SK-N-DZ (cell line): ENCODE measurements at places on chromosomes 1 and 21.

- no peak for DNase-seq
Measured at GRCh38 chr1:102967786-102968185, 140.5 kb downstream of the COL11A1 start.

DNA sequence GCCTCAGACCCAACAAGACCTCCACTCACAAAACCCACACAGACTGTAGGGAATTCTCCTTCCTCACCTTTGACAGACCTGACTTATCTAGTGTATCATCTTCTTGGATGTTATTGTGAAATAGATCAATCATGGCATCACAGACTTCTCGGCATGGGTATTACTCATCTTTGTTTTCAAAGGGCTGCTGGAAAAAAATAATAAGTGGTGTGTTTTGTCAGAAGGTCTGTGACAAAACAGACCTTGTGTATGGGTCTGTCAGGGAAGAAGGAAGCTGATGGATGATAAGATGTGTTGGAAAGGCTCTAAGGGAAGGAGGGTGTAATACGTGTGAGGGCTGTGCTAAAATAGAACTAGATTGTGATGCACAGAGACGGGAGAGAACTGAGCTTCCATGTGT is 13.9 kb upstream of the S100A7 start:
- DNase-seq: no peak

DNA sequence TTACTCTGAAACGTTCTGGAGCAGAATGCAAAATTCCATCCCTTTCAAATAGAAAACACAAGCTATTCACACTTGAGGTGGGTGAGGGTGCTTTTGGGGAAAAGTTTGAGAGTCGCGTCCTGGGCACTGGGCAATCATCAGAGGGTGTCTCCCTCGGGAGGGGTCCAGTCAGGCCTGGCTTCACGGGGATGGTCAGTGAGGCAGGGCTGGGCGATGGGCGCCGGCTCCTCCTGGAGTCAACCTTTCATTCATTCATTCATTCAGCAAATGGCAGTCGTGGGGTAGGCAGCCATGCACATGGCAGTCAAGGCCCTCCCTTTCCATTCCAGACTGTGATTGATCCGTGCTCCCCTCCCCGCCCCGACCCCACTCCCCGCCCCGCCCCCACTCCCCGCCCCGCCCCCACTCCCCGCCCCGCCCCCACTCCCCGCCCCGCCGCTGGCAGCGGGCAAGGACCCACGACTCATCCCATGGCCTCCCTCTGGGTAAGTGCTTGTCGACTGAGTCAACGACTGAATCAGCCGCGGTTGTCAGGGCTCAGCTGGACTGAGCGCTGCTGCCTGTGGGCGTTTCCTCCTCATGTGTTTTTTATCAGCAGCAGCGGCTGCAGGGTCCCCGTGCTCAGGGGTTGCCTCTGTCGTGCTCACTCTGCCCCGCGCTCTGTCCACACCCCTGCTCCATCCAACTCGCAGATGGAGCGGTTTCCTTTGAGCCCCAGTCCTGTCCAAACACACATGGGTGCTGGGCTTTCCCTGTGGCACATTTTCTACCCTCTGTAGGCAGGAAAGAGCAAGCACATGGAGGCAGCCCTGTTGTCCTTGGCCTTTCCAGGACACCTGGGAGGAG is 12.5 kb upstream of the SPSB1 start:
- DNase-seq: no peak

GRCh38 chr1:84847253-84848250 is 45.5 kb downstream of the LPAR3 start:
- DNase-seq: peak; percentile 8

GRCh38 chr1:99731384-99731783 is 35.1 kb downstream of the FRRS1 start:
- no peak for DNase-seq

- DNase-seq: no peak
Measured at GRCh38 chr1:157652859-157653493, 47.6 kb downstream of the FCRL3 start.

DNA sequence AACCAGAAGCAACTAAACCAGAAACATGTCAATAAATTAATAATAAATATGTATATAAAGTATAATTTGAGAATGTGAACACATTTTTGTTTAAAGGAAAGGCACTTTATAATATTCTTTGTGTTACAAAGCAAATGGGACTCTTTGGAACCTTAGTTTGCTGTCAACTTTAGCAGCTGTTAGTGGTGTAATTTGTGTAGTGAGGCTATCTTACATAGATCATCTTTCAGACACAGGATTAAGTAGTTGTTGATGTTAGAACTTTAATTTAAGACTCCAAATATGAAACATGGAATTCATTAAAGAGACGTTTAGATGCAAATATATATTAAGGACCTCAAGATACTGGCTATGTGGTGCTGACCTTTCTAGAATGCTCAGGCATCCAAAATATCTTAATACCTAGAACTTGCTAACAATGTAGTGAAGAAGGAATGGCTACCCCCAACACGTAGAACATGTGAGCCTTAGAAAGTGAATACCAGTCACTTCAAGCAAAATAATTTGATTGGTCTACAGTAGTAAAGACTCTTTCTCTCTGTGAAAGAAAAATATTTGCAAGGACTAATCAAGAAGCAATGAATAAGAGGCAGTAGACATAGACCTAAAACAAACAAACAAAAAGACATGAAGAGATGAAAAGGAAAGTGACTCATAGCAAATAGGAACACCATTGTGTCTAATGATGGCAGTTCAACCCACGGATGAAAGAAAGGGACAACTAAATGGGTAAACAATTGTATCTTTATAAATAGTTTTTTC is 811.4 kb downstream of the USP25 start:
- no peak for DNase-seq

DNA sequence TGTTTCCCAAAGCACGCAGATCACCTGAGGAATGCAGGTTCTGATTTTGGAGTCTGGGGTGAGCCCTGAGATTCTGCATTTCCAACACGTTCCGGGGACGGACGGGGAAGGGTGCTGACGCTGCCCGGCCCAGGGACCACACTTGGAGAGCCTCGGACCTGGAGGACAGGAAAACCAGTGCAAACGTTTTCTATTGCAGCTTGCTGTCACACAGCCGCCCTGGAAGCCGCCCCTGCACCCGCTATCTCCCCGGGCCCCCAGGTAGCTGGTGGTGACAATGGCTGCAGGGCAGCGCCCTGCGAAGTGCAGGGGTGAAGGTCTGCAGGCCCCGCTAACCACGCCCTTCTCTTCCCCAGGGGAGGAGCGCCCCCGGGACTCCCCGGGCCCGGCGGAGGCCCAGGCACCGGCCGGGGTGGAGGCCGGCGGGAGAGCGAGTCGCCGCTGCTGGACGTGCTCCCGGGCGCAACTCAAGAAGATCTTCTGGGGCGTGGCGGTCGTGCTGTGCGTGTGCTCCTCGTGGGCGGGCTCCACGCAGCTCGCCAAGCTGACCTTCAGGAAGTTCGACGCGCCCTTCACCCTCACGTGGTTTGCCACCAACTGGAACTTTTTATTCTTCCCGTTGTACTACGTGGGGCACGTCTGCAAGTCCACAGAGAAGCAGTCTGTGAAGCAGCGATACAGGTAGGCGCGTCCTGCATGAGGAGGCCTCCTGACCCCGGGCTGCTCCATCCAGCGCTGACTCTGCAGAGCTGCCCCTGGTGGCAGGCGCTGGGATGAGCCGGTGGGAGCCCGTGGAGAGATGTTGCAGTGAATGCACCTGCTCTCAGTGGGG is 142.0 kb upstream of the COA6 start:
- peak; percentile 18 for DNase-seq

- DNase-seq: no peak
Measured at GRCh38 chr1:45429561-45430159, 61.3 kb downstream of the TESK2 start.

DNA sequence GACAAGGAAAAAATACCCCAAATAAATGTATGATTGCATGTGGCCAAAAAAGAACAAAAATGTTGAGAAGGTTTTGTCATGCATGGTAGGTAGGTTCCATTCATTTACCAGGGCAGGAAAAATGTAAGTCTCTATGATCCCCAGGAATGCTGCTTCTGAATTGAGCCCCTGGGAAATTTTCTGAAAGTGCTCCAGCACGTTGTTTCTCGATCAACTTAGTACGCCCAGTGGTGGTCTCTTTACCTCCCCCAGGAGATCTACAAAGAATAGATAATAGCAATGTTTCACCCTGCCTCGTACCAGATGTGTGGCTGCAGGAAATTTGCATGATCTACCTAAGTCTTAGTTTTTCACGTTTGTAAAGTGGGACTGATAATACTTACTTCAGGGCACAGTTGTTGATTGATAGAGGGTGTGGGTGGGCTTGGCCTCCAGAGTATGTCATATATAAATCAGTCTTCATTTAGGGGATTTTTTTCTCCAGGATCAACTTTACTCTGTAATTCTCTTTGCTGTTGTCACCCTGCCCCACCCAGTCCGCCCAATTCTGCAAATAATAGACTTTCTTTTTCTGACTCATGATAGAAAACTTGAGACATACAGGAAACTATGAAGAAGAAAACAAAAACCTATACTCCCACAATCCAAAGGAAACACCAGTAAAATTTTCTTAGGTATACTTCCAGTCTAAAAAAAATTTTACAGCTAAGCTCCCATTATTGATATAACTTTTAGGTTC is 462.0 kb upstream of the RUNX1 start:
- no peak for DNase-seq

DNA sequence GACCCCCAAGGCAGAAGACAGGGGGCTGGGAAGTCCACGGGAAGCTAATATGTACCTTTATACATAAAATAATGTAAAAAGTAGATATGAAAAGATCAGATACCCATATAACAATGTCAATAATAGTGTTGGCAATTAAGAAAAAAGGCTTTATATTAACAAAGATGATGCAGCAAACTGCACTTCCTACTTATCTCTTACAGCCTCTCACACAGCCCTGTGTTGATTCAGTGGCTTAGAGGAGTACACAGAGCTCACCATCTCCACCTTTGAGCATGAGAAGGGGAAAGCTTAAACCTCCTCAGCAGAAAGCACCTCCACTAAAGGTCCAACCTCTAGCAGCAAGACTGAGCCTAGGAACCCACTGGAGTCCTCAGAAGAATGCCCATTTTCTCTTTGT is 7.2 kb upstream of the VSIG8 start:
- DNase-seq: no peak

- DNase-seq: peak; percentile 10
Measured at GRCh38 chr1:67052741-67053534, 1.0 kb downstream of the SLC35D1 start.

DNA sequence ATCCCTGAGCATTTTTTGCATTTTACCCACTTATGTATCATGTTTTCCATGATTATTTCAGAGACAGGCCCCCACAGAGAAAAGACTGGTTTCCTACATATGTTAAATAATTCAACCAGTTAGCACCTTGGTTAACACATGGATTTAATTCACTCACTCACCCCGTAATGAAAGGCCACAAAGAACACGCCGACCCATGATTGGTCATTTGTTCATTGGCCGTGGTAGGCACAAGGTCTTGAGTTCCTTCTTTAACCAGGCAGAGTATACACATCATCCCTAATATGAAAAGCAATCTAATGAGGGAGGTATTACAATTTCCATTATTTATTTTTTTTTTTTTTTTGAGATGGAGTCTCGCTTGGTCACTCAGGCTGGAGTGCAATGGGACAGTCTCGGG is 50.6 kb downstream of the RPS6KA1 start:
- DNase-seq: no peak

DNA sequence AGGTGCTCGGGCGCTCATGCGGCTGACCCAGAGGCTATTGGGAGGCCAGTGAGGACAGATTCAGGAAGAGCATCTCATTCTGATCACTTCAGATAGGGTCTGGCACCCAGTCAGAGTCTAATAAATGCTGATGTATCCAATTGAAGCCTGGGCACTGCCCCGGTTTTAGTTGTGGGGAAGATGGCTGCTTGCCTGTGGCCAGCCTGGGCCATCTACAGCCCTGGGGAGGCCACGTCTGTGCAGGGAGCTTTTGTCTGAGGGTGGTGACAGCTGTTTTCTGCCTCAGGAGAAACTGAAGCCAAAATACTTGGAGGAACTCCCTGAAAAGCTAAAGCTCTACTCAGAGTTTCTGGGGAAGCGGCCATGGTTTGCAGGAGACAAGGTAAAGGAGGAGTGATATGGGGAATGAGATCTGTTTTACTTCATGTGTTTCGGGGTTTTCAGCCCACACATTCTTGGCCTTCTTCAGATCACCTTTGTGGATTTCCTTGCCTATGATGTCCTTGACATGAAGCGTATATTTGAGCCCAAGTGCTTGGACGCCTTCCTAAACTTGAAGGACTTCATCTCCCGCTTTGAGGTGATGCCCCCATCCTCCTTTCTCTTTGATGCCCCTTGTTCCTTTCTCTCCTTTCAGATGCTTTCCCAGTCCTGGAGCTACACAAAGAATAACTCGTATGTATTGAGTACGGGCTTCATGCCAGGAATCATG is 2.8 kb downstream of the GSTM5 start:
- DNase-seq: no peak

DNA sequence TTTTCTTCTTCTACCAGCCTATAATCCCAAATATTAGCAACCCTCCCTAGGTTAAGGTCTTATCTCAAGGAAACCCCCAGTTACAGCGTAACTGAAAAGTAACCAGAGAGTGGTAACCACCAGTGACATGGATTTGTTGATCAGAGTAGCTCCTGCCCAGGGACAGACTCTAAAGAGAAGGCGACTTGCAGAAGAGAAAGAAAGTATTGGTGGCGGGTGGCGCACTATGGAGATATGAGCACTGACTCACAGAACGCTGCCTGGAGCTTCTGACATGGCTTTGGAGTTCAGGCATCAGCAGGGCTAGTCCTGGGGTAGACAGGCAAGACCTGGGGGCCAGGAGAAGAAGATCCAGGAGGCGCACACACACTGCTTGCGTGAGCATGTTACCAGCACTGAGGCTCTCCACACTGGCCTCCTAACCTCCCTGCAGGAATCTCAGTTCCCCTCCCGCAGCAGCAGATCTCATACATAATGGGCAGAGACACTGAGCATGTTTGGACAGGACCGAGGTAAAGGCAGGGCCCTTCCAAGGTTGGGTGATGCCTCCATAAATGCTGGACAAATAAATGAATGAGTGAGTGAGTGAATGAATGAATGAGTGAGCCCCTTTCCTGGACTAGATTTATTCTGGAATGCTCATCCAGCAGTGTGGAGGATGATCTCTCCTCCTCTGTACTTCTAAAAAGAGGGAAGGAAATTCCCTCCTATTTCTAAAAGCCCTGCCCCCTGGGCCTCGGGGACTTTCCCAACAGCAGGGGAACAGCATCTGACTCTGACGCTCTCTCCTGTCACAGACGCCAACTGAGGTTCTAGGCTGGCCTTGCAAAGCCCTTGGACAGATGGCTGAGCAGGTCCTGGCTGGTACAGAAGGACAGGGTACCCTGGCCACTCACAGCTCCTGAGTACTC is 175.5 kb downstream of the CLIC6 start:
- no peak for DNase-seq

- DNase-seq: peak; percentile 2
Measured at GRCh38 chr1:86409416-86410021, 13.4 kb upstream of the ODF2L start.

- DNase-seq: no peak
Measured at GRCh38 chr1:192635041-192635440, 906 bp upstream of the RGS13 start.
